A549 treated with ZK216348 at 1 μM for 4 hours (cell line): ENCODE measurements at places on chromosomes 16 and 17. TPM values are rescaled to one million over a fixed set of nuclear protein-coding genes. Genes with fewer than 3 reads are reported as not detected.

Gene GNG13
- not detected in 5 replicates for total RNA-seq

Gene TAOK1
- 10.3 to 29.4 TPM (median 21.6 TPM) in 5 replicates for total RNA-seq

Gene TBC1D3E
- total RNA-seq: not detected in 5 replicates

Gene TMEM106A
- total RNA-seq: 0.80 to 1.8 TPM (median 0.97 TPM) in 5 replicates

Gene DPEP2
- total RNA-seq: not detected in 5 replicates

Gene CCL1
- not detected in 5 replicates for total RNA-seq
